ENCODE measurements at places on chromosomes 7 and 10.

DNA sequence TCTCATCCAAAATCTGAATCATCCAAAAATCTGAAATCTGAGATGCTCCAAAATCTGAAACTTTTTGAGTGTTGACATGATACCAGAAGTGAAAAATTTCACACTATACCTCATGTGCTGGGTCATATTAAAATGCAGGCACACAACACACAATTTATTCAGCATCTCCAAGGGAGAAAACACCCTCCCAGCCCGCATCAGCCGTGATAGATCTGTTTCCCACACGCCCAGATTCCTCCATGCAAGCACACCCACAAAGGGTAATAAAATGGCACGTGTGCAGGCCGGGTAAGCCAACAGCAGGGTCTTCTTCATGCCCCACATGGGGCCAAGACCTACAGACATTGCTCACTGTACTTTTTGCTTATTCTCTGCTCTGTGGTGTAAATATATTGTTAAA lies 173.1 kb upstream of the FERD3L start:
- DNase-seq = no peak

DNA sequence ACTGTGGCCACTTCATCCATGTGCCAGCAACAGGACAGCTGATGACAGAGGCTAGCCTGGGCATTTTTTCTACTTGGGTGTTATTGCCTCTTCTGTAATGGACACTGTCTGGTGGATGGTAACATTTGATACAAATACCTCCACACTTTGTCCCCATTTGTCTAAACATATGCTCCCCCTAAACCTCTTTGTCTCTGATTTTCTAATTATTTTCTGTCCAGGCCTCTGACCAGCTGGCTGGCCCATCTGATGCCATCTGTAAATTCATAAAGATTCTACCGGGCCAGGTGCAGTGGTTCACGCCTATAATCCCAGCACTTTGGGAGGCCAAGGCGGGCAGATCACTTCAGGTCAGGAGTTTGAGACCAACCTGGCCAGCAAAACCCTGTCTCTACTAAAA lies 84.7 kb upstream of the IFRD1 start:
- no peak for DNase-seq

- no peak for DNase-seq
Observed at GRCh38 chr7:128358233-128358632, 3.3 kb downstream of the PRRT4 start.

DNA sequence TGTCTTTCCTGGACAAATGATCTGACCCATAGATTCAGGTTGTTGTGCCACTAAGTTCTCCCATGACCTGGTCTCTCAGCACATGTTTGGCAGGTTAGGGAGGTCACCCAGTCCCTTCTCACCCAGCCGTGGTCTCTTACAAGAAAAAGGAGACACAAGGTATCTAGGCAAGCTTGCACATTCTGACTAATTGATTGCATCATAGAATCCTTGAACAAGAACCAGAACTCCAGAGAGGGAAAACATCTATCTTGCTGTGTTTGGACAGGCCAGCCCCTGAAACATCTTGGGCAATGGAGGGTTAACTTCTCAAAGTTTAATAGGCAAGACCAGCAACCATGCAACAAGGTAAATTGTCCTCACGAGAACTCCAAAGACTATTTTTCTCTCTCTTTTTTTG lies 8.5 kb upstream of the HK1 start:
- no peak for DNase-seq

GRCh38 chr10:5905854-5906507 lies 15.9 kb downstream of the FBH1 start:
- no peak for DNase-seq

GRCh38 chr7:4129481-4130122 lies 552.5 kb upstream of the FOXK1 start:
- no peak for DNase-seq

GRCh38 chr10:122054048-122055025 lies 65.4 kb downstream of the TACC2 start:
- peak; percentile 8 for DNase-seq

All from stimulated activated CD4-positive, alpha-beta T cell treated with anti-CD3 and anti-CD28 coated beads, Interleukin-4, amount 100 ng/mL, for 48 hours (primary cell).